ENCODE measurements at places on chromosomes 1 and 21.

DNA sequence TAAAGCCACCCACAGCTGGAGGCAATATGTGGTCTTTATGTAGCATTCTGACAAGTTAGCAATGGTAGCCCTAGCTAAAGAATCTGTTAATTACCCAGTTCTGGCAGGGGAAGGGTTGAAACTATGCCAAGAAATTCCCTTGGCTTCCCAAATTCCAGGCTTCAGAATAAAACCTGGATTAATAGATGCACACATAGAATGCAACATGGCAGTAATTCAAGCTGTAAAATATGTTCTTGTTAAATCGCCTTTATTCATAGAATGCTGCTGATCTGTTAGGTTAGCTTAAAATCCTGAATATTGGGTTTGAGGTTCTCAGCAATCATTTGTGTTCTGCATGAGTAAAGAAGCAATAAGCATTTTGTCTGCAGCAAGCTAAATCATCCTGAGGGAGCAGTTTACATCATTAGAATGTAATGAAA is 80.1 kb downstream of the ZNF326 start:
- DNase-seq = no peak

- no peak for DNase-seq
Observed at GRCh38 chr1:31666263-31666963, 21.7 kb upstream of the PEF1 start.

DNA sequence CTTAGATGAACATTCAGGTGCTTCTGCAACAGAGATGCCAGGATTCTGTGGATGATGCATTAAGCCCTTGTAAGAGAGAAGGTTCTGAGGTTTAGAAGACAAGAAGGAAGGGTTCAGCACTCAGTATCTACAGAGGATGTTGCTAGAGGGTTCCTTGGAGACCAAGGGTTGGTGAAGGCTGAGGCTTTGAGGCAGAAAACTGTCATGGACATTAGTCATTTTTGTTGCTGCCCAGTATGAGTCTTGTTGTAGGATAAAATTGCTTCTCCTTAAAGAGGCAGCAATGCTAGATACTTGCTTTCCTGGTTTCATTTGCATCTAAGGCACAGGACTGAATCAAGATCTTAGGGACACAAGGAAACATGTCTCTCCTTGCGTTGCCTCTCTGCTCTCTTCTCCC is 319.4 kb upstream of the NFIA start:
- no peak for DNase-seq

- no peak for DNase-seq
Observed at GRCh38 chr1:231779081-231779480, 152.5 kb downstream of the DISC1 start.

DNA sequence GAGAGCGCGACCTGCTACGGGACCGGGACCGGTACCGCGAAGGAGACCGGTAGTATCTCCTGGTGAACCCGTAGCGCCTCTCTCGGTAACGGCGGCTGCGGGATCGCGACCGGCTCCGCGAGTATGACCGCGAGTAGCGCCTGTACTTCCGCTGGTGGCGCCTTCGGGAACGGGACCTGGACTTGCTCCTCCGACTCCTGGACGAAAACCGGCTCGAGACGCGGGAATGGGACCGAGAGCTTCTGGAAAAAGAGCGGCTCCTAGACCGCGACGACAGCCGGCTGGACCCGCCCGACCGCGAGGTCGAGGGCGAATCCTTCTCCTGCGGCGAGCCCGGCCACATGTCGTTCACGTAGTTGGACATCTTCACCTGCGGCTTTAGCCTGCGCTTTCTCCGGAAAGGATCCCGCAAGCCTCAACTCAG is 642 bp downstream of the RSRP1 start:
- DNase-seq = no peak

DNA sequence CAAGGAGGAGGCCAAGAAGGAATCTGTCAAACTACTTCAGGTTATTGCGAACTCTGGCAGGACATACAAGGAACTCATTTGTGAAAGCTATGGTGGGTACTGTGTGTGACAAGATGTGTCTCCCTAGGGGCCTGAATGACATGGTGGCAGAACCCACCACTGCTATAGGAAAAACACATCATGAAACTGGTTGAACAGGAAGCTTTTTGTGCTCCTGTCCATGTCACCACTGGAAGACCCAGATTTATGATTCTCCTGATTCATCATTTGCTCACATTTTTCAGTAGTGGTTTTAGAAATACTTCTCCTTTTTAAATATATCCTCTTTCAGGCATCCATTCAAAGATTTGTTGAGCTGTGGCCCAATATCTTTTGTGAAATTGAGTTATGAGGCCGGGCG is 23.6 kb downstream of the ARMH1 start:
- DNase-seq = no peak

DNA sequence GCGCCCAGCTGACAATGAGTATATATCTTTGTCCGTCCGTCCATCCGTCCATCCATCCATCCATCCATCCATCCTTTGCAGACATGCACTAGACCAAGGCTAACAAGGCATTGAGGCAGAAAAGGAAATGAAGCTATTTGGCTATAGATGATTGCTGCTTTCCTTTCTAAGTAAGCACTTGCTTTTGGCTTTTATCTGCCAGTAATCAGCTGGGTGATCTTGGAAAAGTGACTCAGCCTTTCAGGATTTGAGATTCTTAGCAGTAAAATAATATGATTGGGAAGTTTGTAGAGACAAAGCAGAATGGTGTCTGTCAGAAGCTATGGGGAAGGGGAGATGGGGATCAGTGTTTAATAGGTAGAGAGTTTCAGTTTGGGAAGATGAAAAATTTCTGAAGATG is 22.7 kb downstream of the ZFYVE9 start:
- DNase-seq = no peak

Data from stimulated activated CD8-positive, alpha-beta memory T cell treated with anti-CD3 and anti-CD28 coated beads, Interleukin-15, amount 100 ng/mL, for 1 hour (primary cell).